ENCODE measurements at places on chromosomes 3 and 15.
A peak's percentile ranks its signal among the peaks of the same experiment; 100 is the strongest.

DNA sequence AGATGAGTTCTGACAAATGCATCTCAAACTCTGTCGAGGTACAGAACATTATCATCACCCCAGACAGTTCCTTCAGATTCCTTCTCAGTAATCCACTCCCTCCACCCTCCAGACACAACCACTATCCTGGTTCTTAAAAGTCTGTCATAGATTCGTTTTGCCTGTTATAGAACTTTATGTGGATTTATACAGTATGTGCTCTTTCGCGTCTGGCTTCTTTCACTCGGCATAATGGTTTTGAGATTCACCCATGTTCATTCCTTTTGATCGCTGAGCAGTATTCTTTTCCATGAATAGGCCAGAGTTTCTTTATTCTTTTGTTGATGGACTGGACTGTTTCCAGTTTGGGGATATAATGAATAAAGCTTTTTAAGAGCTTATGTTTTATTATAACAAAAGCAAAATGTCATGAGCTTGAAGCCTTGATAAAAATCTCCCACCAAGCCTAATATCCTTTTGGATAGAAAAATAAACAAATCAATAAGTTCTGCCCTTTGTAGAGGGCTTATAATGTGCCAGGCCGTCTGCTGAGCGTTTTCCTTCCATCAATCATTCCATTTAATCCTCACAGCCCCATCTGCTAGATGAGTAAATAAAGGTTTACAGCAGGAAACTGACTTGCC, 21.3 kb upstream of the RFTN1 start:
- no peak for DNase-seq

DNA sequence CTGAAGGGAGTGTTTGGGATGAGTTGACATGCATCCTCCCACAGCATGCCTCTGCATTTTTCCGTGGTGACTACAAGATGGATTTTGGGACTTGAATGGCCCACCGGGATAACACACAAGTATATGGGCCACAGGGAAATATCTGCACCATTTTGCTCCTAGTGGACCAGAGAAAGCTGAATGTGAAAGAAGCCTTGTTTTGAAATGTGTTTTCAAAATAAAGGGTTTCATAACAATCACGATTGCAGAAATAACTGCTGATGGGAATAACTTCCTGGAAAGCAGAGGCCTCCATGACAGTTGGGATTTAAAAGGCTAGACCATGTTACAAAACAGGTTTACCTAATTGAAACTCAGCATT, 77.5 kb upstream of the PRR23C start:
- DNase-seq: no peak

GRCh38 chr3:128374746-128375445, 91.8 kb downstream of the DNAJB8 start:
- no peak for DNase-seq

- DNase-seq: no peak
Measured at GRCh38 chr3:128617270-128617556, 33.4 kb downstream of the RPN1 start.

GRCh38 chr3:4633078-4634004, 140.2 kb downstream of the ITPR1 start:
- DNase-seq: no peak

GRCh38 chr3:98021830-98022560, 13.1 kb downstream of the GABRR3 start:
- DNase-seq: no peak

- DNase-seq: no peak
Measured at GRCh38 chr3:121836064-121836463, 1.1 kb downstream of the EAF2 start.

- DNase-seq: no peak
Measured at GRCh38 chr3:183815951-183816475, 9.4 kb downstream of the MAP6D1 start.

GRCh38 chr3:64674591-64675076, 13.2 kb downstream of the ADAMTS9 start:
- DNase-seq: no peak

GRCh38 chr3:125289429-125289981, 77.0 kb upstream of the SLC12A8 start:
- no peak for DNase-seq

DNA sequence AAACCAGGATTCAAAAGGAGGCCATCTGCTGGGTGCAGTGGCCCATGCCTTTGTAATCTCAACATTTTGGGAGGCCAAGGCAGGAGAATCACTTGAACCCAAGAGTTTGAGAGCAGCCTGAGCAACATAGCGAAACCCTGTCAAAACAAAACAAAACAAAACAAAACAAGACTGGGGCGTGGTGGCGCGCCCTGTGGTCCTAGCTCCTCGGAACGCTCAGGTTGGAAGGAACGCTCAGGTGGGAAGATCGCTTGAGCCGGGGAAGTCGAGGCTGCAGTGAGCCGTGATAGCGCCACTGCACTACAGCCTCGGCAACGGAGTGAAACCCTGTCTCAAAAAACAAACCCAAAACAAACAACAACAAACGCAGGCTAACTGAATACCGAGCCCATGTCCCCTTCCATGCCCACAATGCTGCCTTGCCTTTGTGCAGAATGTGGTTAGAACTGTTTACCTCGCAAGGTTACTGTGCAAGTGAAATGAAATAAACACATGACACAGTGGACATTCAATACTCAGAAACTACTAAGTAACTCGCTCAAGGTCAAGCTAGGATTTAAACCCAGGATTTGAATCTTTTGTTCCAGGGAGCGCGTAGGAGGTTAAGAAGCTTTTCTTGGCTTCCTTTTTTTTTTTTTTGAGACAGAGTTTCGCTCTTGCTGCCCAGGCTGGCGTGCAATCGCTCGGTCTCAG, 766 bp upstream of the EMC4 start:
- DNase-seq: no peak

GRCh38 chr3:155244216-155244615, 49.3 kb downstream of the STRIT1 start:
- no peak for DNase-seq

DNA sequence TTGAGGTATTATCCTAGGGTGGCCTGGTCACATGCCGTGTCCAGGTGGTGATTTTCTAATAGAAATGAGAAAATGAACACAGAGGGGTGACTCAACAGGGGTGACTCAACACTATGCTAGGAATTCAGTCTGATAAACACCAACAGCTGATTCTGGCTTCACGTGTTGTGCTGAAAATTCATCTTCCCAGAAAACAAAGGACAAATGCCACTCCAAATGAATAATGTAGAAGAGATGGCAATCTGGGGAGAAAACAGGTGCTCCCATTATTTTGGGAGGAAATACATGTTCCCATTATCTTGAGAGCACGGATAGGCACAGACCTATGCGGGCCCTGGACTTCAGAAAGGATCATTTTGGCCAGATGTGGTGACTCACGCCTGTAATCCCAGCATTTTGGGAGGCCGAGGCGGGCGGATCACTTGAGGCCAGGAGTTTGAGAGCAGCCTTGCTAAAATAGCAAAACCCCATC, 101.2 kb upstream of the MEX3B start:
- DNase-seq: no peak

GRCh38 chr3:171876680-171877147, 33.6 kb downstream of the TMEM212 start:
- DNase-seq: no peak

GRCh38 chr3:37591116-37591781, 270.4 kb upstream of the CTDSPL start:
- DNase-seq: no peak

GRCh38 chr15:100134586-100134985, 207.2 kb downstream of the ADAMTS17 start:
- DNase-seq: no peak

- DNase-seq: no peak
Measured at GRCh38 chr3:58553003-58553402, 16.0 kb upstream of the ACOX2 start.

DNA sequence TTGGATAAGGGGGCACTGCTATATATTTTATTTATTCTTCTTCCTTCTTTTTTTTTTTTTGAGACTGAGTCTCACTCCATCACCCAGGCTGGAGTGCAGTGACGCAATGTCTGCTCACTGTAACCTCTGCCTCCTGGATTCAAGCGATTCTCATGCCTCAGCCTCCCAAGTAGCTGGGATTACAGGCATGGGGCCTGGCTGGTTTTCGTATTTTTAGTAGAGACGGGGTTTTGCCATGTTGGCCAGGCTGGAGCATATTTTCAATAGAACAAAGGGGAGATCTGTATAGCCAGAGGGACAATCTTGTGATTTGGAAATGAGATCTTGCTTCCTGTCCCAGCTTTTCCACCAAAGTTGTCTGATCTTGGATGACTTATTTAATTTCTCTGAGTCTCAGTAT, 133.1 kb upstream of the ABHD17C start:
- no peak for DNase-seq

- DNase-seq: no peak
Measured at GRCh38 chr15:61064651-61065050, 164.5 kb downstream of the RORA start.

DNA sequence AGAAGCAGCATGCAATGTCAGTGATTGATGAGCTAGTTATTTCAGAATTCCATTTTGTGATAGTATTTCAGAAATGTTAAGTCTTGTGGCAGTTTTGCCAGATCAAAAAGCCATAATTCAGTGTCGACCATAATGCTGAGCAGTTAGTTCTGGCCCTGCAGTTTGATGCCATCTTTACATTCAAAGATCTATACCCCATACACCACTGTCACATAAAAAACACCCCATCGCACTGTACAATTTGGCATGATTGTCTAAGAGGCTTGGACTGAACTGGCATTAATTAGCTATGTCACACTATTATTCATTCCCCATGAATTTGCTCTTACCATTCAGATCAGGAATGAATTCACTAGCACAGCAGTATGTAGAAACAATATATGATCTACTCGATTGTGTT, 127.7 kb upstream of the EPHA3 start:
- DNase-seq: no peak

DNA sequence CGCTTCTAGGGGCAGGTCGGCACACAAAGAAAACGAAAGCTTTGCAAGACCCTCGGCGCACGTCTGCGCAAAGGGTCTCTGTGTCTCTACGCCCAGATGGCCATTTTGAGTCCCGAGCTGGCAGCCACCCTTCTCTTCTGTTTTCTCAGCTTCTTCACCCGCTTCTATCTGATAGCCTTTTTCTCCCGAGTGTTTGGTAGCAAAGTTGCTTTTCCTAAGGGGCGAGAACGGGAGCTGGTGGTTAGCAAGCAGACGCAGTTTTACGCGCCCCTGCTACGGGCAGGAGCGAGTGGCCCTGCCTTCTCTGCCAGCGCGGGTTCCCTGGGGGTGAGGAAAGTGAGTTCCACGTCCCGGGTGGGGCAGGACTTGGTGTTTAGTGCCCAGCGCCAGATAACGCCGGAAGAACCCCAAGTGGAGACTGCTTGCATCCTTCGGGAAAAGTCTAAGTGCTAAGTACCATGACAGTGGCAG, 2.9 kb upstream of the MKRN2 start:
- no peak for DNase-seq

GRCh38 chr3:172467170-172467824, 19.0 kb upstream of the GHSR start:
- no peak for DNase-seq

GRCh38 chr3:3699816-3700633, 99.2 kb upstream of the LRRN1 start:
- DNase-seq: no peak

- DNase-seq: no peak
Measured at GRCh38 chr3:172580680-172581401, 57.6 kb upstream of the TNFSF10 start.

DNA sequence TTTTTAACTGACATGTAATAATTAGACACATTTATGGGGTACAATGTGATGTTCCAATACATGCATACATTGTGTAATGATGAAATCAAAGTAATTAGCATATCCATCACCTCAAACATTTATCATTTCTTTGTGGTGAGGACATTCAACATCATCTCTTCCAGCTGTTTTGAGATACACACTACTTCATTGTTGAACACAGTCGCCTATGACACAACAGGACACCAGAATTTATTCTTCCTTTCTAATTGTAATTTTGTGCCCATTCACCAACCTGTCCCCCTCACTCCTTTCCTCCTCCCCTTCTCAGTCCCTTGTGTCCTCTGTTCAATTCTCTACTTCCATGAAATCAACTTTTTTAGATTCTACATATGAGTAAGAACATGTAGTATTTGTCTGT, 113.4 kb upstream of the CBLB start:
- DNase-seq: no peak

DNA sequence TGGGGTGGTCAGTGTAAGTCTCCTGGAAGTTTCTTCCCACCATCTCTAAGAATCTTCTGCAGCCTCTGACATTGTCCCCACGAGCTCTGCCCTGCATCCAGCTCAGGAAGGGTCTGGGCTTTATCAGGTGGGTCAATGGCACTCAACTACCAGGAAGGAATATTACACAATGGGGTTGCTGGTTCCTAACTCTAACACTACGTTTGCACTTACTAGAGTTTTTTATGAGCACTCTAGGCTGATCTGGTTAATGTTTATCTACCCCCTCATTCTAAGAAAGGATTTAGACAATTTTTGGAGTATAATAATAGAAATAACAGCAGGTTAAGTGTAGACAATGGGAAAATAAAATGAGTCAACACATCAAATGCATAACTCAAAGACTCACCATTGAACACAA, 411.1 kb upstream of the RGMA start:
- no peak for DNase-seq

DNA sequence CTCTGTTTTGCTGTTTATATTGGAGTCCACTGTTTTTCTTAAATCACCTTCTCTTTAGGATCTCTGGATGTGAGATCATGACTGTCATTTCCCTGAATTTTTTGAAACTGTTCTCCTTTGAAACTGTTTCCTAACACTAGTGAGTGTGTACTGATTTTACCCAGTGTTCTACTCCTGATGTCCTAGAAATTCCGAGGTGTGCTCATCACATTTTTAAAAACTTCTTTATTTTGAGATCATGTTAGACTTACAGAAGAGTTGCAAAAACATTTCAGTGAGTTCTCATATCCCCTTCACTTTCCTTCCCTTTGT, 292.6 kb downstream of the NFKBIZ start:
- no peak for DNase-seq

- no peak for DNase-seq
Measured at GRCh38 chr15:74884428-74885223, 5.2 kb upstream of the MPI start.

GRCh38 chr3:24591661-24592555, 97.3 kb upstream of the THRB start:
- no peak for DNase-seq

DNA sequence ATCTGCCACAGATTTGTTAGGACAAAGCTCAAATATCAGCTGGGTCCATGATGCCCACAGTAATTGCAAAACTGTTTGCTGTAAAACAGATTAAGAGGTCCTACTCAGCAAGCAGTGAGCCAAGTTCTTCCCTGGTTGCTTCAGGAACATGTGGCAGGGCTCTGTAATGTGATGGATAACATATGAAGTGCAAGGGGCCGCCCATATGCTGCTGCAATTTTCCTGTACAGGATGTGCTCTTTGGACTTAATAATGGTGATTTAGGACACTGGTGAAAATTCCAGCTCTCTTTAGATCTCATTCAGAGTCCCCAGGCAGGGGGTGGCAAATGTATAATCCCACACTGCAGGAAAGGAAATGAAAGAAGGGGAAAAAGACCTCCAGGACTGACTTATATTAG, 289.4 kb downstream of the LSAMP start:
- no peak for DNase-seq

GRCh38 chr3:122679085-122679881, 1.4 kb upstream of the PARP14 start:
- DNase-seq: peak; percentile 69

All from stimulated activated CD8-positive, alpha-beta memory T cell treated with anti-CD3 and anti-CD28 coated beads, Interleukin-2, amount 100 ng/mL, for 1 hour (primary cell).